ENCODE measurements at places on chromosomes 2 and 18.

DNA sequence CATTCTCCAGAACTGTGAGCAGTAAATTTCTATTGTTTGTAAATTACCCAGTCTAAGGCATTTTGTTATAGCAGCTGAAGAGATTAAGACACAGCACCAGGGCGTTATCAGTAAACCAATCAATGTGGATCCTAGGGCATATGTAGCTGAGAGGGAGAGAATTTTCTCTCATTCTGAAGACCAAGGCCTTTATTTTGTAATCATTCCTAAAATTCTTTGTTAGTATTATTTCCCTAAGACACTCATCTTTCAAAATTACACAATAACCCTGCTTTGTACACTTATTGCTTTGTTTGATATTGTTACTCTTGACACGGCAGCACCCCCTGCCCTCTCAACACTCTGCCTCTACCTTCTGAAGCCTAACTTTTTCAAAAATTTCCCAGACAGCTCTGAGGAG lies 419.1 kb downstream of the SLC4A3 start:
- DNase-seq = no peak

DNA sequence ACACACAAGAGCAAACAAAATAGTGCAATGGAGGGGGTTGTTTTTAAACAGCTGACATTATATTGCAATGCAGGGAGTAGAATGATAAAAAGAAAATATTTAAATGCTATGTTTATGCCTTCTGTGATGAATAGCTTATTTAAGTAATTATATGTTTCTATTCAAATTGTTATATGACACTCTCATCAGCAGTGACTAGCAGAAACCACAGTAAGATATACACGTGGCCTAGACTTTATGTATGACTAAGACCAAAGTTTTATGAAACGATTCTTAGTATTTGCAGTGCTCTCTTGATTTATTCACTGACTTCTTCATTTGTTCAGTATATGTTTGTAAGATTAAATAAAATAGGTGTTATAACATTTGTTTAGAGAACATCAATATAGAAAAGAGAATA lies 26.1 kb upstream of the C1D start:
- DNase-seq = no peak

GRCh38 chr2:49224426-49225010 lies 70.2 kb upstream of the FSHR start:
- no peak for DNase-seq

GRCh38 chr18:74040459-74041332 lies 106.9 kb downstream of the FBXO15 start:
- DNase-seq = no peak

DNA sequence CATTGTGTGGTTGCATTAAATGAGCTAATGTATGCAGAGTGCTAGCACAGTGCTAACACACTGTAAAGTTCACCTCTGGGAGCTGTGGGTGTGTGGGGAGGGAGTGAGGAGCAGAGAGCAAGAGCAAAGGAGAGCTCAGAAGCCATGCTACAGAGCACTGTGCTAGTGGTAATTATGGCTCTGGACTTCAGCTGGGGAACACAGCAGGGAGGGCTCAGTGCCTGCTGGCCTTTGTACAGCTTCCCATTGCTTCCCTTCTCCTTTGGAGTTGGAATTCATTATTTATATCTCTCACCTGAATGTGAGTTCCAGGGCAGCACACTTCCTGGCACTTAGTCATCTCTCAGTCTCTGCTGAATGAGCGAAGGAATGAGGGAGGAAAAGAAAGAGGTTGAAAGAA lies 2.5 kb upstream of the PLA2R1 start:
- no peak for DNase-seq

DNA sequence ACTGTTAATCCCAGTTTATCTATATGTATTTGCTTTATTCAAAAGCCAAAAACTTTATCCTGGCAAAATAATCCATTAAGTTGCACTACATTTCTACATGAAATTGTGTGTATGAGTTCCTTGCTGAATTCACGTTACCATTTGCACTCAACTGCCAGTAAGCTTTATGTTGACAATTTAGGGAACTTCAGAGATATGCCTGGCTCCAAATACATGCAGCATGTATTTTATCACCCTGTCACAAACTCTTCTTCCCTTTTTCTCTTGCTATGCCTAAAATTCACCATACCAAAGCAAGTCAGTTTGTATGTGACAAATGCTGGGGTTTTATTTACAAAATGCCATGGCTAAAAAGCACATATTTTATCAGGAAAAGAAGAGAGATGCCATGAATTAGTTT lies 157.6 kb upstream of the CDH2 start:
- DNase-seq = no peak

DNA sequence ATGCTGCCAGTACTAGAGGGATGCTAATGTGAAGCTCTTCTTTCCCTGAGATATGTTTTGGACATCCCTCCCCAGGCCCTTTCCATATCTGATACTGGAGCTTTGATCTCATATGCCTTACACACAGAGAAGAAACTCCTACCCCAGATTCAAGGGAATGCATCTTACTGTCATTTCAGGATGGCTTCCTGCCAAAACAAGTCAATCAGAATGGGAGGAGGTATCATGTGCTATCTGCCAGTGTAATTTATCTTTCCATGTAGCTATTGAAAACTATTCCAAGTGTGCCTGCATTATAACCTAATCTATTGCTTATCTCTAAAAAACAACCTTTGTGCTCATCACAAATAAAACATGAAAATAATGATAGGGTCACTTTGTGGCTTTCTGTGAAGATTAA lies 269.9 kb upstream of the SETBP1 start:
- DNase-seq = no peak

DNA sequence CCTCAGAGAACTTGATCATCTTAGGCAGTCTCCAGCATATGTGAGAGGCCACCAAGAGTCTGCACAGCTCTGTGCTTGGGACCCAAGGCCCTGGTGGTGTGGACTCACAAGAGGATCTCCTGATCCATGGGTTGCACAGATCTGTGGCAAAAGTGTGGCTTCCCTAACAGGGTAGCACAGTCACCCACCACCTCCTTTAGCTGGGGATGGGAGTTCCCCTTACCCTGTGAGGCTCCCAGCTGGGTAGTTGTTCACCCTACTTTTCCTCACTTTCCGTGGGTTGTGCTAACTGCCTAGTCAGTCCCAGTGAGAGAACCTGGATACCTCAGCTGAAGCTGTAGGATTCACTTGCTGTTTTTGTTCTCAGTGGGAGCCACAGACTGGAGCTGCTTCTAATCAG lies 123.7 kb downstream of the FTCDNL1 start:
- no peak for DNase-seq

- no peak for DNase-seq
Measured at GRCh38 chr2:181774685-181775084, 94.4 kb upstream of the NEUROD1 start.

DNA sequence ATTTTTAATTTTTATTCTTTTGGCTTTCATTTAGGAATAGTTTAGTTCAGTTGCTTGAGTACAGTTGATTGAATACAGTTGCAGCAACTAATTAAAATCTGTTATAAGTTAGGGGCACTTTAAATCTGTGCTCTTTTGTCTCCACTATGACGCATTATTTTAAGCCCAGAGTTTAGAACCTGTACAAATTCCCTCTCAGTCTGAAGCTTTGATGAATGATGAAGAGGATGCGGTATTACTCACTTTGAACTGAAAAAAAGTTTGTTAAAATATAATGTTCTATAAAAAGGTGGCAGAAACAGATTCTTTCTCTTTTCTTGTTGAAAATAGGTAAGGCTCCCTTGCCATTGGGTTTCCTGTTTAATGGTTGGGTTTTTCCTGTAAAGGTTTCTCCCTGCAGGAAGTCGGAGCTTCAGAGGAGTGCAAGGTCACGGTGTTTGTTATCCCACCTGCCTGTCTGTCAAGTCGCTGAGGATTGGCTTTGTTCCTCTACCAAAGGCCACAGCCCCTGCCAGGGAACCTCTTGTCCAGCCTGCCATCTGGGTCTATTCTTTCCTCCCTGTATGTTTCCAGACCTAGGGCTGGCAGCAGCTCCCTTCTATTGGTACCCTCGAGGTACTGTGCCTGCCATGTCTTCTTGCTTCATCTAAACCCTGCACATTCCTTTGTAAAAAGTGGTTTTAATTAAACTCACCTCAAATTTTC lies 43.8 kb upstream of the FN1 start:
- DNase-seq = no peak

- no peak for DNase-seq
Measured at GRCh38 chr2:85724731-85725181, 29.0 kb upstream of the ATOH8 start.

GRCh38 chr2:232372231-232373208 lies 6.0 kb upstream of the ALPP start:
- no peak for DNase-seq

- DNase-seq = no peak
Measured at GRCh38 chr2:230934231-230935129, 9.4 kb upstream of the GPR55 start.

DNA sequence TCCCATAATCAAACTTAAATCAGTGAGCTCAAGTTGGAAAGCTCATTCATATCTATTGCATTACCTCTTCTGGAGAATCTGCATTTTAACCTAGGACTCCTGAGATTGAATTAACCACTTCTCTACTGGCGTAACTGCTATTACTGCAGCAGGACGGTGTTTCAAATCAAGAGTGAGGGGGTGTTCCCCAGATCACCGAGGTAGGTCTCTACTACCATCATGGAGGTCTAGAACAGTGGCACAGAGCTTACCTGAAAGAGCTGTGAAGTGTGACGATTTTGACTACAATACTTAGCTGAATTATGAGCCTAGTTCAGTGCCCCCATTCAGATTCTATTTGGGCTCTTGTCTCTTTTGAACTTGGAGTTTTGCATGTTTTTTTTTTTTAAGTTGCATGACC lies 119.5 kb downstream of the POLE4 start:
- DNase-seq = no peak

DNA sequence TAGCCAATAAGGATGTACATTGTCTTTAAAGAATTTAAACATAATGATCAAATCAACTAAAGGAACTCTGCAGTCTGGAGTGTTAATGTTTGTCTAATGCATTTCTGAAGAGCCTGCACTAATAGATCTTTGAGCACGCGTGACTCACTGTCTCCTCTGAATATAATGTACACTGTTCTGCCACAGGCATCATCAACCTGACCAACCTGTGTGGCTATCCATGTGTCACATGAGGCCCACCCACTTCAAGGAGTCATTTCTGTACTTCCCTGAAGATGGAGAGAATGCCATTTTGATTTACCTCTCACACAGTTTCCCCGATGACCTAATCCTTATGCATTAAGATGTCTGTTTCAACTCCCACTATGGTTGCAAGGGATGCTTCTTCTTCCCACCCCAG lies 434.0 kb upstream of the SPHKAP start:
- no peak for DNase-seq

GRCh38 chr2:48527226-48527885 lies 2.6 kb upstream of the STON1 start:
- DNase-seq = no peak

DNA sequence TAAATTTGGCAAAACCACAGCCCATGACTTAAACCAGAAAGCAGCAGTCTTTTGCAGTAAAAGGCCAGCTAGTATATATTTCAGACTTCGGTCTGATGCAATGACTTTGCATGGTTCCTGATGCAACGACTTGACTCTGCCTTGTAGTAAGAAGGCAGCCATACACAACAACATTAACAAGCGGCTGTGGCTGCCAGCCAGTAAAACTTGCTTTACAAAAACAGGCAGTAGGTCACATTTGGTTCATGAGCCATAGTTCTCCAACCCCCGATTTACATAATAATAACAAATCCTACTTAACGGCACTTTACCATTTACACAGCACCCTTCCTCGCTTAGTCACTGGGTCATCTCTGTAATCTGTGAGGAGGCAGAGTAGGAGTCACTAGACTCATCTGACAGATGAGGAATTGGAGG lies 410.3 kb downstream of the LRATD1 start:
- peak; percentile 96 for DNase-seq

GRCh38 chr2:141048951-141049350 lies 1081.9 kb downstream of the LRP1B start:
- no peak for DNase-seq

DNA sequence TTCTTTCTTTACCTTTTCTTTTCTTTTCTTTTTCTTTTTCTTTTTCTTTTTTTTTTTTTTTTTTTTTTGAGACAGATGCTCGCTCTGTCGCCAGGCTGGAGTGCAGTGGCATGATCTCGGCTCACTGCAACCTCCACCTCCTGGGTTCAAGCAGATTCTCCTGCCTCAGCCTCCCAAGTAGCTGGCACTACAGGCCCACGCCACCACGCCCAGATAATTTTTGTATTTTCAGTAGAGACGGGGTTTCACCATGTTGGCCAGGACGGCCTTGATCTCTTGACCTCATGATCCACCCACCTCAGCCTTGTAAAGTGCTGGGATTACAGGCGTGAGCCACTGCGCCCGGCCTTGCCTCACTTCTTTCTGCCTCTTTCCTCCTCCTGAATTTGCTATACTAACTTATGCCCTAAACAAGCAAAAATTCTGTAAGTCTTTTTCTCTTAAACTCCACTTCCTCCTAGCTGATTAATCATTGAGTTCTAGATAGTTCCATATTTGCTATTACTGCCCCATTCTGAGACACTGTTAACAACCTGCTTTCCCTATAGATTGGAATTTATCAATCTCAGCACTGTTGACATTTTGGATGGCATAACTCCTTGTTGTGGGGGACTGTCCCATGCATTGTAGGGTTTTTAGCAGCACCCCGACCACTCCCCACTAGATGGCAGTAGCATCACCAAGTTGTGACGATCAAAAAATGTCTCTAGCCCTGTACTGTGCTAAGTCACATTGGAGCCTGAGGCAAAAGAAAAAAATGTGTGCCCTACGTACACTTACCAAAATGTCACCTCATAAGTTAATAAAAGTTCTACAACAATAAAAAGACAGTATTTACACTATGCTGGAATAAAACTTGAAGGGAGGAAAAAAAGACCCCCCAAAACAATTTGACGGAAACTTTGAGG lies 16.4 kb upstream of the THADA start:
- no peak for DNase-seq

DNA sequence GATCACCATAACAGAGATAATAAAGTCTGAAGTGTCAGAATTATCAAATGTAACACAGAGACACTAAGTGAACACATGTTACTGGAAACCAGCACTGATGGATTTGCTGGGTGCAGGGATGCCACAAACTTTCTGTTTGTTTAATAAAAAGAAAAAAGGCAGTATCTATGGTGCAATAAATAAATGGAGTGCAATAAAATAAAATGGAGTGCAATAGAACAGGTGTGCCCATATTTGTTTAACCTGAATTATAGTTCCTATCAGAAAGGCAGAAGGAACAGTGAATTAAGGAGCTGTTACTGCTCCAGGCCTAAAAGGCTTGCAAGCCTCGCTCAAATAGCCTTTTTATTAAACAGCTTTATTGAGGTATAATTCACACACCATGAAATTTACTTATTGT lies 81.0 kb upstream of the KIDINS220 start:
- DNase-seq = no peak

- DNase-seq = no peak
Measured at GRCh38 chr2:47486841-47487497, 84.0 kb downstream of the MSH2 start.
